ENCODE measurements at places on chromosomes 6 and 20. TPM values are rescaled to one million over a fixed set of nuclear protein-coding genes. Genes with fewer than 3 reads are reported as not detected.

TGM3 gene
- 0.57 TPM for polyA plus RNA-seq

KIF13A gene
- 40.3 TPM for polyA plus RNA-seq

PLG gene
- 9.3 TPM for polyA plus RNA-seq

C20orf144 gene
- polyA plus RNA-seq: 0.43 TPM

FGD2 gene
- 2.8 TPM for polyA plus RNA-seq

SNX9 gene
- 41.0 TPM for polyA plus RNA-seq

ULBP1 gene
- polyA plus RNA-seq: 1.2 TPM

MYCT1 gene
- polyA plus RNA-seq: 13.1 TPM

RFX6 gene
- 0.10 TPM for polyA plus RNA-seq

VWA7 gene
- polyA plus RNA-seq: 8.8 TPM

SLC24A3 gene
- polyA plus RNA-seq: 3.1 TPM

- DNase-seq: no peak
Observed at GRCh38 chr6:155354167-155354566, 39.9 kb upstream of the TFB1M start.

GRCh38 chr20:57810511-57811373, 100.9 kb upstream of the PMEPA1 start:
- DNase-seq: no peak

GRCh38 chr20:53947501-53948195, 122.7 kb downstream of the BCAS1 start:
- no peak for DNase-seq

- DNase-seq: peak; percentile 85
Observed at GRCh38 chr6:241336-241865, 50.9 kb upstream of the DUSP22 start.

- DNase-seq: no peak
Observed at GRCh38 chr6:99603421-99604165, 3.0 kb upstream of the PRDM13 start.

DNA sequence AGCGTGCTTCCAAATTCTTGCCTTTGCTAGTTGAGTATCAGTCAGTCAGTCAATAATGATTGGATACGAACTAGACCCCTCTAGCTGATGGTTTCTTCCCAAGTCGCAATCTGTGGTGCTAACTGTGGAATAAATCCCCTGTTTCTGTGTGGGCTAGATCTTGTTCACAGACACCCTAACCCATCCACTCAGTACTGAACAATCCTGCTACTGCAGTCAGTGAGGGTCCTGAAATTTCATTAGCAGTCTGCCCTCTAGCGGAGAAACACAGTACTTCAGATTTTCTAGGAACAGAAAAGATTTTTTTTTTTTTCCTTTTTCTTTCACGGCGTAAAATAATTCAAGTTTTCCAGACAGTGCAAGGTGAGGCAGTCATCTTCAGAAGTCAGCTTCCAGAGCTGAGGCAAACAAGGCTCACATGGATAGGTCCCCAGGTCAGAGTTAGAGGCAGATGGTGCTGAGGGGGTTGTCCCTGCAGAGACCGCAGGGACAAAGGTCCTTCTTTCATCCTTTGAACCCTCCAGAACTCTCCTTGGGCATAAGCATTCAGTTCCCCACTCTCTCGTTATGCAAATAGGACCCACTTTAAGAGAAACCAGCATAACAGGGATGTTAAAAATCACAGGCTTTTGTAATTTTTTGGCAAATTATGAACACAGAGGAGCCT, 119.6 kb downstream of the SCML4 start:
- peak; percentile 58 for DNase-seq

DNA sequence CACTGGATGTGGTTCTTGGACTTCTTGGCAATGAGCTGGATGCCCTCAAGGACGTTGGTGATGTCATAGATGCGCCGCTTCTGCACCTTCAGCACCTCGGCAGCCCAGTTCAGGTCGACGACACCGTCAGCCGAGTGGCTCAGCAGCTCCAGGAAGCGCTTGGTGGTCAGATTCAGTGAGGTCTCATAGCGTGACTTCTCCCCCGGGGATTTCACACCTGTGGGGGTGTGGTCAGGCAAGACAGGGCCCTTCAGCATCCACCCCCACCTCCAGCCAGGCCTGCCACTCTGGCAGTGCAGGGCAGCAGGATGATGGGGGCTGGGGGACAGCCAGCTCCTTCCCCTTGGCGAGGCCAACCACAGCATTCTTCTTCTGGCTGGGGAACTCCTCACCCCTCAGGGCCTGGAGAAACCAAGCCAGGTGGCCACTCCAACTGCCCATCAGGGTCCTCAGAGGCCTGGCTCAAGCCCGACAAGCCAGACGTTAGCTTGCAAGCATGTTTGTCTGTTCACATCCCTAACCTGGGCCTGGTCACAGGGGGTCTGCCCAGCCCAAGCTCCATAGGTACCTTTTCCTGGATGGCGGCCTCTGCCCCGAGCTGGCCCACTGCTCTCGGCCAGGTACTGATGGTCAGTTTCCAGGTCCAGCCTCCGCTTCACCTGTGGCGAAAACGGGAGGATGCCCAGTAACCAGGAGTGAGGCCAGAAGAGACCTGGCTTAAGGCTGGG, 5.7 kb upstream of the NECAB3 start:
- DNase-seq: no peak

DNA sequence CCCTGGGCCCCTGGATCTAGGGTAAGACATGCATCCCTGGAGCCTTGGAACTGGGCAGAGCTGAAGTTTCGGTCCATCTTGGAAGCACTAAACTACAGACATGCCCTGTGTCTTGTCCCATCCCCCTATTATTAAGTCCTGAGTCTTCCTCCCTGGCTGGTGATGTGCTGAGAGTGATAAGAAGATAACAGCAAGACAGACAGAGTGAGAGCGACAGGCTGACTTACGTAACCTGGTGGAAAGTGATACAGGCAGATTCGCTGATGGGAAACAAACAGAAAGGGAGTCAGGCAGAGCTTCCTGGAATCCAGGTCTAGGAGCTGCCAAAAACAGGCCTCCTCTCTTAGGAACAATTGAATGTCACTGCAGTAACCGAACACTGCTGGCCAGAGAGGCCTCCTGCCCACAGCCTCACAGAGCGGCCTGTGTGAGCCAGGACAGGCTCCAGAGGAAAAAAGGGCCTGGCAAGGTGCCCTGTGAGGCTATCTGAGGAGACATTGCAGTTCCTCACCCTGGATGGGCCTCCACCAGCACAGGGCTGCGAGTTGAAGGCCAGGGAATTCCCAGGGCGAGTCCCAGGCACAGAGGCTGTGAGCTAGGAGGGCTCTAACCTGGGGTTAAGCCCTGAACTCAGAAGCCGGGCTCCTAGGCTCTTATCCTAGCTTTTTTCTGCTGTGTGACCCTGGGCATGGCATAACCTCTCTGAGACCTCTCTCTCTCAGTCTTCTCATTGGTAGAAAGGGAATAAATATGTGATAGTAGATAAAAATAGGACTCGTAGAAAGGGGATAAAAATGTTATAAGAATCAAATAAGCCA, 34.2 kb upstream of the B4GALT5 start:
- no peak for DNase-seq

DNA sequence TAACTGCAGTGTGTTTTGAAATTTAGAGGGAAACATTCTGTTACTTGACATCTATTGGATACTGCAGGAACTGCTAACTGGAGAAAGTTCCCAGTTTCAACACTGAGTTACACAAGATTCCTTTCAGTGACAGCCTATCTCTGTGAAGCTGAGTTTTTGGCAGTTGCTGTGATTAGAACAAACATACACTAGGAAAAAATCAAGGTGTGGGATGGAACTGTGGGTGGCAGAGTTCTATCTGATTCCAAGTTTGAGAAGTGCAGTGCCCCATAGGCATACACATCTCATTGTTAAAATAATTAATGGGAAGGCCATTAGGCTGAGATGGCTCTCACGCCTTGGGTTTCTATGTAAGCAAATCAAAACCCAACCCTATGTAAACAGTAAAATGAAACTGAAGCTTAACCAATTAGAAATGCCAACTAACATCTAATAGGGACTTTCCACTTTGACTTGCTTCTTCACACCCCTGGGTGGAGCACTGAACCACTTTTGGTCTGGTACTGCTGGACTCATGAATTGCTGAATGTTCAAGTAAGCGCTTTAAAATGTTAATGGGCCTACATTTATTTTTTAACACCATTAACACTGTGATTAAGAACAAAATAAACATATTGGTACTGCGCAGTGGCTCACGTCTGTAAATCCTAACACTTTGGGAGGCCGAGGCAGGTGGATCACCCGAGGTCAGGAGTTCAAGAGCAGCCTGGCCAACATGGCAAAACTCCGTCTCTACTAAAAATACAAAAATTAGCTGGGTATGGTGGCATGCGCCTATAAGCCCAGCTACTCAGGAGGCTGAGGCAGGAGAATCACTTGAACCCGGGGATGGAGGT, 55.2 kb upstream of the TBC1D7 start:
- DNase-seq: peak; percentile 66

DNA sequence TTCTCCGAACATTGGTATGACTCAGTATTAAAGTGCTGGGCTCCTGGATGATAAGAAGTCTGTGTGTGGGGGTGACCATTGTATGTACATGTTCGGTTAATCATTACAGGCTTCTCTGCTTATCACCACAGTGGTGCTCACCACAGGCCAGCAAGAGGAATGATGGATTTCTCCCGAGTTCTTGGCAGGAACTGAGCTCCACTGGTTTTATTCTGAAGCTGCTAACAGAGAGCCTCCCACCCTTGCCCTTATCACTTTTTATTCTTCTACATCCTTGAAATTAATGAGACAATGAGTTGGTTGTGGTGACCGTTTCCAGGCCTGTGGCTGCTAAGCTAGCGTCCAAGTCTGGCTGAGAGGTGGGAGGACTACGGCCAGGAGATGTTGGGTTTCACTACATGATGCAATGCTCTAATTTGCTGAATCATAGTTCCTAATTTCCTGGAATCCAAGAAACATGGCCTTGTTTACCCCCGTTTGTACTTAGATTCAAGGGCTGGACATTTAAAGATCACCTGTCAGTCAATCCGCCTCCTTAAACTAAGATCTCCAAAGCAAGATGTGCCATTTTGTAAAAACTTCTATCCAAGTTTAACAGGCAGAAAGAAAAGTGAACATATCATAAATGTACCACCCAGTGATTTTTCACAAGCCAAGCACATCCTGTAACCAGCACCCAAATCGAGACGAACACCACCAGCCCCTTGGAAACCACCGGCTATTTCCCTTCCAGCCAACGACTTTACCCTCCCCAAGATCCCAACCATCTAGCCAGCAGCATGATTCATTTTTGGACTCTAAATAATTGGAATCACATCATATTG, 172.5 kb downstream of the FOXA2 start:
- no peak for DNase-seq

DNA sequence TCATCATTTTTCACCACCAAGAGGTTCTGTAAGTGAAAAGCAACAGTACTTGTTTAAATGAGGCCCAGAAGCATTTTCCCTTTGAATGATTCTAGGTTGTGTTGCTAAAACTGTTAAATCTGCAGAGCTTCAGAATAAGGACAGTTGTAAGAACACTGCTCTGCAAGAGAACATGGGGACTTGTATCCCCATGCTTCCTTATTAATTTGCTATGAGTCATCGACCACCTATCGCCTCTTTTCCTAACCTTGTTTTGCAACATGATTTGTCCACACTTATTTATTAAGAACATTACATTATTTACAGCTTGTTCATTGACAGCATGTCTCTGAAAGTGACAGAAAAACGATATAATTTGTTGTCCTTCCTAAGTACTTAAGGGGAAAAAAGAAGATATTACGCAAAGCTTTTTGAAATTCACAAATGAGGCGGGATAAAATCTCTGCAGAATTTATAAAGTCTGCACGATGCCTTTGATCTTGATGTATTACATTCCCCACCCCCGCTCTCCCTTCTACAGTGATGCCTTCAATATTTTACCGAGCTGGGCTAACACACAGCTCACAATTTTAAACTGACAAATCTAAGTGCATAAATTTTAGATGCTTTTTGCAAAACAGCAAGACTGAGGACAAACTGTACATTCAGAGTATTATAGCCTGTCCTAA, 220.0 kb upstream of the SPTLC3 start:
- no peak for DNase-seq

- no peak for DNase-seq
Observed at GRCh38 chr20:29452186-29452585, 1805.3 kb upstream of the DEFB115 start.

DNA sequence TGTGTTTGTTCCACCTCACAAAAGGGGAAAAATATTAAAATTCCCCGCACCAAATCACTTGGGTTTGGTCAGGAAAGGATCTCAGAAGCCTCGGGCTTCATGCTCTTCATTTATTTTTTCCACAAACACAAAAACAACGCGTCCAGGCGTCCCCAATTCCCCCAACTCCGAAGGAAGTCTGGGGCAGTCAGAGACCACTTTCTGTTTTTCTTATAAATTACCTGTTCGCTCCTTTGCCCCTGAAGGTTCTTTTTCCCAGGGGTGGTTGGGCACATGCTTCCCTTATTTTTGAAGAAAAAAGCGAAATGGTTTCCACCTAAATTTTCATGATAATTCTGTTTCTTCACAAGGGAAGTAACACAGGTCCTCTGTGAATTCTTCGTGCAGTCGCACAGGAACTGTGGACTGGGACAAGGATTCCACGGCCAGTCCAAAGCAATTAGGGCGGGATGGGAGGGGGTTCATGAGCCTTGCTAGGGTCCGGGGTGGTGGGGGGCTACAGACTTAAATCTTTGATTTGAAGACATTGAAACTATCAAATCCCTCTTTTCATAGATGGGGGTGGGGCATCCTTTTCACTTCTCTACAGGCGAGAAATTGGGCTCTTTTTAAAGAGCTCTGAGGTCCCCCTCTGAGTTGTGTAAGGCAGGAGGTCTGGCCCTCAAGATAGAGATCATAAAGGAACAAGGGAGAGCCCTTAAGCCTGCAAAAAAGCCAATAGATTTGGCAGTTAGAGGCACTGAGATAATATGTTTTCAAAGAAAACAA, 30.5 kb upstream of the HFE start:
- peak; percentile 56 for DNase-seq

DNA sequence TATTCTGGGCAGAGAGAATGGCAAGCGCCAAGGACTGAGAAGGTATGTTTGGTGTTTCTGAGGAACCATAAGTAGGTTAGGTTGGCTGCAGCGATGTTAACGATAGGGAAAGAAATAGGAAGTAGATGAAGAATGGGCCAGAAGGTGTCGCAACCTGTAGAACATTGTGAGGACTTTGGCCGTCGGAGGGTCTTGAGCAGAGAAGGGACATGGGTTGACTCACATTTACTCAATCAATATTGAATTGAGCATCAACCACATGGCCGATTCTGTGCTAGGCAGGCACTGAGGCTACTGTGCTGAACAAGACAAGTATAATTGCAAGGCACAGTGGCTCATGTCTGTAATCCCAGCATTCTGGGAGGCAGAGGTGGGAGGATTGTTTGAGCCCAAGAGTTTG, 26.8 kb upstream of the RPN2 start:
- no peak for DNase-seq

DNA sequence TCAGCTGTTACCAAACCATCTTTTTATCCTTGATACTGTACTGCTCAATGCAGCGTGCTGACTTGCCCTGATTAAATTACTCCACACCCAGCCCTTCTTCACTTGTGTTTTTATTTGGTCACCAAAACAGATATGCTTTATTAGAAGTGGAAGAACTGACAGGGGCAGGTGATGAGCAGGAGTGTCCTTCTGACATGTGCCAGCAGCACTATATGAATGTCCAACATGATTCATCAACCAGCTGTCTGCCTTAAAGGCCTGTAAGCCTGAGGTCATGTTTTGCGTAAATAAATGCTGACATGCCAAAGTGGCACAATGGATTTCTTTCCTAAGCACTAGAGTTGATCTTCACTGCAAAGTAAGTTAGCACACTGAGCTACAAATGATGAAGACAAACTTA, 15.4 kb downstream of the POPDC3 start:
- no peak for DNase-seq

GRCh38 chr20:57069442-57069841, 197.0 kb downstream of the BMP7 start:
- no peak for DNase-seq
